ENCODE measurements at places on chromosomes 13 and 19.

DNA sequence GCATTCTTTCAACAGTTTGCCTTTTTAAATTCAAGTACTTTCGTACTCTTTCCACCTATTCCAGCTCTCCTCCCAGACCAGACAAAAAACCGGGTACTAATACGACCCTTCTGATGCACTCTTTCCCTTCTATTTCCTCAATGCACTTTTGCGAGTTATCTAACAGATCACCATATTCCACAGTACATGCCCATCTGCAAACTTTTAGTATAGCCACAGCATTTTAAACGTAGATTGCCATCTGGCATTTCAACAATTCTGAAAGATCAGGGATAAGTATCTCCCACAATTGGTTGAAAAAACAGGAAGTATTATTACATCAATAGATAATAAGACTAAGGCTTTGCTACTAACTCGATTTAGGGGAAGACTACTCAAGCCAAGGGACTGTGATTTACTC lies 31.5 kb downstream of the RBM26 start:
- DNase-seq = no peak

- DNase-seq = no peak
Measured at GRCh38 chr19:8213827-8214672, 4.9 kb downstream of the CERS4 start.

DNA sequence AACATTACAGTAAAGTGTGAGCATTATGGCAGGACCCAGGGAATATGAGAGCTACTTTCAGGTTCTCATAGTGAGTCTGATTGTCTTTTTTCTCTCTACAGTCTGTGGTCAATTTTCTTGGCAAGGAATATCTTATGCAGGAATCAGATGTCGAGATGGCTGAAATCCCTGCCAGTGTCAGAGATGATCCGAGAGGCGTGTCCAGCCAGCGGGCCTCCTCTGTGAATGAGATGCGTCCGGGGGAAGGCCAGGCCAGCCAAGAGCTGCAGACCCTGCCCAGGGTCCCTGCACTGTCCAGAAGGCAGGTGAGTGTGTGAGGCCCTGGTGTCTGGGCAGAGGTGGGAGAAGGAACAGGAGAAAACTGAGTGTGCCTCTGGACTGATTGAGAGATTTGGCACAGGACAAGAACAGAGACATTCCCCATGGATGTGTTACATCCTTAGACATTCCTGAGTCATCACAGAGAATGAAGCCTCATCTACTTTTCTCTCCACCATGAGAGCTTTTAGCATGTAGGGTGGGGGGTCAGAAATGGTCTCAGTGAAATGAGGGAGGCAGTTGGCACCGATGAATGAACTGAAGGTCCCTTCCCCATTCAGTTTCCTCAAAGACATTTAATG lies 27.3 kb upstream of the EDDM13 start:
- no peak for DNase-seq

GRCh38 chr13:106475852-106476251 lies 59.6 kb downstream of the EFNB2 start:
- no peak for DNase-seq

All from fibroblast of gingiva (primary cell).